T-helper 1 cell (primary cell): ENCODE measurements at places on chromosomes 5 and 9.

DNA sequence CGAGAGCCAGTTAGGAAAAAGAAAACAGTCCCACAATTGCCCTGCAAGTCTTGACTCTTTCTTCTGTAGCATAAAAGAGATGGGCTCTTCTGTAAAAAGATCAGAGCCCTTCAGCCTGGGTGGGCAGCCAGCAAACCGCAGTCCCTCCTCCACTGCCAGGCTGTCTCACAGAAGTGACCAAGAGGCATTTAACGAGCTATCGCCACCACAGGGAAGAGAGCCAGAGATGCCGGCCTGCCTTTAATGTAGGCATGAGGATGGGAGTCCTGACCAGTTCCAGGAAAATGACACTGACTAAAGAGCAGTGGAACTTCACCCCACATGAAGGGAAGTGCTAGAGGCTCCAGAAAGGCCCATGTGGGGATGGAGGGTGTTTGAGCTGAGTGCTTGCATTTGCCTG is 264.6 kb downstream of the NDUFS4 start:
- DNase-seq = no peak

GRCh38 chr5:124461941-124462340 is 284.5 kb downstream of the ZNF608 start:
- DNase-seq = no peak

DNA sequence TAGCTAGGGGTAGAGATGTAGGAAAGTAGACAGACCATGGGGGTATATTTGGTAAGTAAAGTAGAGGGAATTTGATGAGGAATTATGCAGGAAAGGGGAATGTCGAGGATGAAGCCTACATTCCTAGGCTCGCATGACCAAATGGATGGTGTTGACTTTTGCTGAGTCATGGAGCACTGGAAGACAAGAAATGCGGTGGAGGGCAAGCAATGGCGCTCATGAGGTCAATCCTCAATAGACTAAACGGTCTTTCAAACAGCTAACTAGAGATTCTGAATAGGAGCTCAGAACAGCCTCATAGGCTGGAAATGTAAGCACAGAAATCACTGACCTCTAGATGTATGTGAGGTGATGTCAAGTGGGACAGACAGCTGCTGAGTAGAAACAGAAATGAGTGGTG is 50.7 kb upstream of the FST start:
- DNase-seq = no peak

DNA sequence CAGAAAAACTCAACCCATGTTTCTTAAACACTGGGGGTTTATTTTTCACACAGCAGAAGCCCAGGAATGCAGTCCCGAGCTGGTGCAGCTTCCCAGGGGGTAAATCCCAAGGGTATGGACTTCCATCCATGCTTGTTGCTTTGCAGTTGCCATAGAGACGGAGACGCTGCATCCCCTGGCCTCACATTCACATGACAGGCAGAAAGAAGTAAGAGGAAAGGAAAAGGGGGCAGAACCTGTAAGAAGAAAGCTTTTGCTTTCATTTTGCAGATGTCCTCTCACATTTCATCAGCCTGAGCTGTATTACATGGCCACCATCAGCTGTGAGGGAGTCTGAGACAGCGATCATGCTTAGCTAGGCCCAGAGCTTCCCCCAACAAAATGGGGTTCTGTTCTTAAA is 321.0 kb downstream of the AGTPBP1 start:
- DNase-seq = no peak

DNA sequence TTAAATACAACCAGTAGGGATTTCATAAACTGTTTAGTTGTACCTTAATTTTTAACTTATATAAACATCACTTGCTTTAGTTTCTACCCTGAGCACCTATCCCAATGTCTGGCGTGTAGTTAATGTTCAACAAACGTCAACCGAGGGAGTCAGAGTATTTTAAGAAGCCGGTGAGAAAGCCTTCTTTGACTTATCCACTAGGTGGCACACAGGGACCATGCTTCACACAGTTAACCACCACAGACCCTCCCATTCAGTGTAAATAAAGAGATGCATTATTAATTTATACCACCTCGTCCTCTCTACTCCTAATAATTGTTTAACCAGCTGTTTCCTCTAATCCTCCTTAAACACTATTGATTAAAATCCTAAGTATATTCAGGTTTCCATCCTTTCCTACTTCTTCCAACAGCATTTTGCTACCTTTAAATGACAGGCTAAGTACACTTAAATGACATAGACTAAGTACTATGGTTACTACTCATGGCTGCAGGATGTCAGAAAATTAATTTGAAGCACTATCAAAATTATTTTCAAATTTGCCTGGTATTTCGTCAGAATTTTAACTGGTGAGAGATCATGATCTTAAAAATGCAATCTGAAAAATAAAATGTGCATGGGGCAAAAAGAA is 2.3 kb downstream of the HAPLN1 start:
- peak; percentile 8 for DNase-seq

DNA sequence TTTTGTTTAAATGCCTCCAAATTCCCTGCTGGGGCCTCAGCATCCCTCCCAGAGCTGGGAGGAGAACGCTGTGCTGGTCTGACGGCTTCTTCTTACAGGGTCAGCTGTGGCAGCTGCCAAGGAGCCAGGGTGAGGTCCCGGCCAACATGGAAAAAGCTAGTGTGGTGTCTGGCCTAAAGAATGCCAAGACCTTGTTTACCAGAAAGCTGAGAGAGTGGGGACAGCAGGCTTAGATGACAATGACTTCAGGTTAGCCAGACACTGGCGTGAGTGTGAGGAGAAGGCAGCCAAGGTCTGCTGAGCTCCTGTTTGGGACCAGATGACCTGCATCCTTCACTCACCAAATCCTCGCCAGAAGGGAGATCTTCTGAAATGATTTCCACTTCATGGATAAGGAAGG is 112.5 kb downstream of the CRB2 start:
- no peak for DNase-seq

DNA sequence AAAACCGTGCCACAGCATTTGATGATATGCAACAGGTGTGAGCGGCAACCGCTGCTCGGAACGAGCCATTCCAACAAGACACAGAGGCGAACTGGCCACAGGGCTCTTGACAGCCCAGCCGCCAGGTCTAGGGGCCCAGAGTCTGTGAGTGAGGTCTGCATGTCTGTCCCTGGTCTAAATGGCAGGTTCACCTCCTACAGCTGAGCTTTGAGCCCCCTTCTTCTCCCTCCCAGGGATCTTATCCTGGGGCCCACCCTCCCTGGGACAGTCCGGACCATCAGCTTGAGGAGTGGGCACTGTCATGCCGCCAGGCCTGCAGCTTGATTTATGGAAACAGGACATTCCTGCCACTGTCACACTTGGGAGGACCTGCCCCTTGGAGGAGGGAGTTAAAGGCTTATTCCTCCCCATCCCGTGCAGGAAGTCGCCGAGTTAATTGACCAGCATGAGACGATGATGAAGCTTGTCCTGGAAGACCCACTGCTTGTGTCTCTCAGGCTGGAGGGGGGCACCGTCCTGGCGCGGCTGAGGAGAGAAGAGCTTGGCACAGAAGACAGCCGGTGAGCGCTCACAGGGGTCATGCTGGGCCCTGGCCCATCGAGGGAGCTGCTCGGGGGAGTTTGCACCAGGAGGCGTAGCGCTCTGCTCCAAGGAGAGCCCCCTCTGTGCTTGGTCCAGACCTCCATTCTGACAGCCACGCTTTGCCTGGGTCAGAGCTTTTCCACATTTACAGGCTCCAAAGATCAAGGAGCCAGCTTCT is 35.5 kb upstream of the LRRC14B start:
- DNase-seq = no peak

- no peak for DNase-seq
Measured at GRCh38 chr9:21904371-21904770, 89.8 kb downstream of the CDKN2A start.

- no peak for DNase-seq
Measured at GRCh38 chr9:136662656-136663581, at the start of gene EGFL7. TSS of gene EGFL7 (plus strand) at chr9:136662916. CDS start at chr9:136668283, 5,367 bp downstream.

DNA sequence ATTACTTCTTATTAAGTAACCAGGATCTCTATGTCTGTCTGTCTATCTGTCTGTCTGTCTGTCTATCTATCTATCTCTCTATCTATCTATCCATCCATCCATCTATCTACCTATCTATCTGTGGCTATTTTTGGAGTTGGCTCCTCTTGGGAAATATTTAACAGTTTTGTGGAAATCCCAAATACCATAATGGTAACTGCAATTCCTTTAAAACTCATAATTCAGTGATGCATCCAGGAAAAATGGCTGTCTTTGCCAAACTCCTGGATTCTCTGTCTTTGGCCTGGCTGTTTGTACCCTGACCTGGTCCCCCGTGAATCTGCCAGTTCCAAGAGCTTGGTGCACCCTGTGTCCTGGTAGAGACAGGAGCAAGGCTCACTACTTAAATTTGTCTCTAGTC is 197.0 kb downstream of the PCSK1 start:
- DNase-seq = no peak

- no peak for DNase-seq
Measured at GRCh38 chr5:144547098-144547499, 376.4 kb downstream of the KCTD16 start.

DNA sequence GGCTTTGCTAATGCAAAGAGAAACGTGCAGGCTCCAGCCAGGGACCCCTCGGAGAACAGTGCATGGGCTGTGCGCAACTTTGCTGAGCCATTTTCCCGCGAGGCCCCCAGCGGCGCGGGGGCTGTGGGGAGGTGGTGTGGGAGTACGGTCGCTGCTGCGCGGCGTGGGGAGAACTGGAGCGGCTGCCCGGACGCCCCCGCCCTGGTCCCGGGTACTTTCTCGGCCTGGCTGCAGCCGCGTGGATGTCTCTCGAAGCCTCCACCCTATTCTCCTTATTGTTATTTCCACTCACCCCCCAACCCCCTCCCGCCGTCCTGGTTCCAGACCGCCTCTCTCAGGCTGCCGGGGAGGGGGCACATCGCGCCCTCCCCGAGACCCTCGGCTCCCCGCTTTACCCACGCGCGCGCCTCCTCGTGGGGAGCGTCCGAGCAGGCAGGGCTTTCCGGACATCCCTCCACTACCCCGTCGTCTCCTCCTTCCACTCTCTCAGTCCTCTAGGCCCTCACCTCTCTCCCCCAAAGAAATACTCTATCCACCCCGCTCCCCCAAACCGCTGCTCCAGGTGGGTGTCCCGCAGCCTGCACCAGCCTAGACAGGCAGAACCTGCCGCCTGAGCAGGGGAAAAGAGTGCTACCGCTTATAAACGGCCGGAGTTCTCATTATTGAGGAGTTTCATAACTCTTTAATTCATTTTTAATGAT is 68.6 kb upstream of the TBCA start:
- no peak for DNase-seq

GRCh38 chr5:88892669-88893068 is 9.7 kb upstream of the MEF2C start:
- no peak for DNase-seq

- no peak for DNase-seq
Measured at GRCh38 chr5:36367524-36367923, 65.8 kb upstream of the RANBP3L start.

GRCh38 chr9:31824860-31825259 is 559.6 kb upstream of the ACO1 start:
- no peak for DNase-seq

DNA sequence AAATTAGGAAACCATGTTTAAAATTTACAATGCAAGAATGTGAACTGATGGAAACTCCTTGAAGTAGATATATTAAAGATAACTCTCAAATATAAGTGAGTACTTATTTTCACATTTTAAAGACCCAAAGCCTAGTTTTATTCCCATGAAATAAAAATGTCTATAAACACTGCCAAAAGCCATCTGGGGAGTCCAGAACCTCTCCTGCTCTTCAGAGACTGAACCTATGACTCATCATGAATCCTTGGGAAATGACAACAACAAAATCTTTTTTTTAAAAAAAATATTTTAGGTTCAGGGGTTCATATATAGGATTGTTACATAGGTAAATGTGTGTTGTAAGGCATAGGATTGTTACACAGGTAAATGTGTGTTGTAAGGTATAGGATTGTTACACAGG is 33.8 kb upstream of the FYB1 start:
- DNase-seq = no peak

DNA sequence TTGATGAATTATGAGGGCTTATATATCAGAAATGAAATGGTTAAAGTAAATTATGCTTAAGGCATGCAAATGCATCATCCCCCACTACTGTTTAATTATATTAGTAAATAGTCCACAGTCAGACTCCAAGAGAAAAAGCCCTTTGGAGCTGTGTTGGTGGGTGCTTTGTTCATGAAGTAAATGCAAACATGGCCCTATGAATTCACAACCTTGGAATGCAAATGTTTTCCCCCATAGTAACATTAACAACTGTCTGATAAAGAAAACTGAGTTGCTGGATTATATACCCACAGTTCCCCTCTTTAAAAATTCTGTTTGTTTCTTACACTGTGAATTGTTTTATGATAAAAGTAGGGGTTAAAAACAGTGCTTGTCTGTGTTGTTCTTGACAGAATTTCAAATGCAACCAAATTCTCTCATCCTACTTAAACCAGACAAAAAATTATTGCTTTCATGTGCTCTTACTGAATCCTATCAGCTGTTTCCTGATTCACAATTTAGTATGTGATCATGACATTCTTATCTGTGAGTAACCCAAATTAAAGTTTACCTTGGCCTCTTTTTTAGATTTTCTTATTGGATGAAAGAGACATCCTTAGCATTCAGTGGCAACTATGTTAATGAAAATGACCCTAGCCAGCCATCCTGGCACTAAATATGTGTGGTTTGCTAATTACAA is 48.5 kb upstream of the SNCAIP start:
- no peak for DNase-seq

DNA sequence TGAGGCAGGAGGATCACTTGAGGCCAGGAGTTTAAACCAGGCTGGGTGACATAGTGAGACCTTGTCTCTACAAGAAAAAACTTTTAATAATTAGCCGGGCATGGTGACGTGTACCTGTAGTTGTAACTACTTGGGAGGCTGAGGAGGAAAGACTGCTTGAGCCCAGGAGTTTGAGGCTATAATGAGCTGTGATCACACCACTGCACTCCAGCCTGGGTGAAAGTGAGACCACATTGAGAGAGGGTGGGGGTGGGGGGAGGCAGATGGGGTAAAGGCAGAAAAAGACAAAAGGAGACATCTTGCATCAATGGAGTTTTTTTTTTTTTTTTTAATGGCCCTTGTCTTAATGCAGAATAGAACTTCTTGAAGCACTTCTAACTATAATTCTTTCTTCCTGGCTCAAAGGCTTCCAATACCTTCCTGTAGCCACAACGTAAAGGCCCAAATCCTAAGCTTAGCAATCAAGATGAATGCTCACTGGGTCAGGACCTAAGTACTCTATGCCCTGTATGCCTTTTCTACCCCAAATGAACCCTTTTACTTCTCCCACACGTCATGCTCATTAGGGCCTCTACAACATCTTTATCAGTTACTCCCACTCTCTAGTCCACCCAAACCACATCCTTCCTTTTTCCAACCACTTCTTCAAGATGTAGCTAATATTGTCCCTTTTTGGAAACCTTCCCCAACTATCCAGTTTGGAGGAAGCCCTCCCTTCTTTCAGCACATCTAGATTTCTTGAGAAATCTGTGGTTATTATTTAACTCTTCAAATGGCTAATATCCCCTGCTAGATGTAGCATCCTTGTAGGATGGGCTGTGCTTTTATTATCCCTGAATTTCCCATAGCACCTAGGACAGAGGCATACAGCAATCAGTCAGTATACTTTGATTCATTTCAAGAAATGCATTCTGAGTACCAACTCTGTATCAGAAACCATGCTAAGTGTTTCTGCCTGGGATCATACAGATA is 40.8 kb downstream of the CSF2 start:
- no peak for DNase-seq
